Anterior cingulate cortex (tissue), 58 donors: ENCODE measurements at places on chromosomes 4 and X.

GRCh38 chr4:48193096-48193836 is 59.2 kb upstream of the TXK start:
- no peak for DNase-seq

DNA sequence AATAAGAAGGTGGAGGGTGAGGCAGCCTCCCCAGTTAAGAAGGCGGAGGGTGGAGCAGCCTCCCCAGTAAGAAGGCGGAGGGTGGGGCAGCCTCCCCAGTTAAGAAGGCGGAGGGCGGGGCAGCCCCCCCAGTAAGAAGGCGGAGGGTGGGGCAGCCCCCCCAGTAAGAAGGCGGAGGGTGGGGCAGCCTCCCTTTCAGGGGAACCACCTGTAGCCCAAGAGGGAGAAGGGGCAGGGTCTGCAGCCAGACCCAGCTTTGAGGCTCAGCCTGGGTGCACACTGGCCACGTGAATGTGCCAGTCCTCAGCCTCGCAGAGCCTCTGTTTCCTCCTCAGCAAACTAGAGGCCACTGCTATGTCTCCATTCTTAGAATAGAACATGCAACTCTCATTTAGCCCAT is 52.6 kb downstream of the HMX1 start:
- DNase-seq = no peak

DNA sequence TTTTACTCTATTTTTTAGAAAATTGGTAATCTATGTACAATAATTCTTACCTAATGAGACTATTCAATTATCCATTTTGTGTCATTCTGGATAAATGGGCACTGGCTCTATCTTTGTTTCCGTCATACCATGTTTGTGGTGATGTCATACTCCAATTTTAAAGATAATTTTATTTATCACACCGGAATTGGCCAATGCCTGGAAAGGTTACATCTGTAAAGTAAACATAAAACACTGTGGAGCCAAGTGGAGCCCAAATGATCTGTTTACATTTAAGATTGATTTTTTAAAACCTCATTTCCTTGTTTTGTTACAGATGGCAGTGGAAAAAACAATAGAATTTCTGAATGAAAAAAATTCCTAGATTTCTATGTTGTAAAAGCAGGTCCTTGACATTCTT is 120.2 kb upstream of the GPRIN3 start:
- DNase-seq = no peak

DNA sequence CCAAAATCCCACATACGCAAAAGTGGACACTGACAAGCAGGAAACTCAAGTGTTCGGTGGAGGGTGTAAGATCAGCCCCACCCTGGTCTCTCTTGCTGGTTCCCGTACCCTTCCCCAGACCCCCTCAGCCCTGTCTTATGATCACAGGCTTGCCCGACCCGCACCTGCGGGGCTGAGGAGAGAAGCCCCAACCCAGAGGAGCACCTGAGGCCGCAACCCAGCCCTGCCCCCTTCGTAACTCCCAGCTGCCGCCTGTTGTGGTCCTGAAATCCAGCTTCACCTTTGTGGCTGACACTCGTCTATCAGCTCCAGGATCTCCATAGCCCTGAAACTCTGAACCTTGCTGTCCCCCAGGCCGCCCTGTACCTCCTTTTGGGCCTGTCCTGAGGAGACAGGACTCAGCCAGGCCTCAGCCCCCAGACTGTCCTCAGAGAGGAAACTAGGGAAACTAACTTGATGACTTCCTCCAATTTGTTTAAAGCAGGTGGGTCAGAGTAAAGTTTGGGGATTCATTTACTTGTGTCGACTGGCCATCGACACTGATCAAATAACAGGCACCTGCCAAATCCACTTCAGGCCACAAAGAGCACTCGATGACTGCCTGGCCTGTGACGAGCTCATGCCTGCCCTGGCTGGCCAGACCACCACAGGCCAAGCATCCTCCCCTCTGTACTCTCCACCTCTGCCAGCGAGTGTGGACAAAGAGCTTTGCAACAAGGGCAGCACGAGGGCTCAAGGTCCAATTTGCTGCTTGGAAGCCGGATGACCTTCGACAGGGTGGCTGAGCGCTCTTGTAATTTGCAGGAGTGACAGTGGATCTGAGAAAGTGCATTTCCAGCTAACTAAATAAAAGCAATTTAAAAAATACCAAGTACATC is 19.3 kb downstream of the DCTD start:
- no peak for DNase-seq

GRCh38 chr4:1377606-1378261 is 28.5 kb downstream of the NKX1-1 start:
- no peak for DNase-seq

- DNase-seq = no peak
These were observed 15.0 kb upstream of the HPGDS start for GRCh38 chr4:94357624-94358023.

DNA sequence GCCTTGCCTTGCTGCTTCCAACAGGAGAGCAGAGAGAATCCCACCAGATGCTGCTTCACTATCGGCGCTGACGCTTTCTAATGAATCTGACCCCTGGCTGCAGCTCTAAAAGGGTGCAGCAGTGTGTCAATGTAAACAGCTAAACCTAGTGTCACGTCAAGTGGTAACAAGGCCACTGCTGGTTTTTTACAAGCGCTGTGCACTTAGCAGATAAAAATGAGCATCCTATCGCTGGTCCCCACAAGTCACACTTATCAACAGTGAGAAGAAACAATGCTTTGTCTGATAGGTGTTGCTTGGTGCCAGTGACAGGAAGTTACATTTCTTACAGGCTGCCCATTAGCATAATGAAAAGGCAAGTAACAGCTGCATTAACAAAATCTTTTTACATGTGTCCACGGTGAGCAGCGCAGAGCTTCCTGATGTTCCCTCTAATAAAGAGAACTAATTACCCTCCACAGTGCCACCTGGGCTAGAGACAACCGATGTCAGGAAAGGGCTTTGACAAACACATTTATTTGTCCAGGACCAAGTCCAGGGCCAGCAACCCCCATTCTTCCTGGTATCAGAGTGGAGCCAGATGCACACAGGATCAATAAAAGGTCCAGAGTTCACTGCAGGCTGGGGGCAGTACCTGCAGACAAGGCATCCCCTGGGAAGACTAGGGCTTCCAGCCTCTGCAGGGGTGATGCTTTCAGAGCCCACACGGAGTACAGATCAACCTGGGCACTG is 176.0 kb downstream of the MGST2 start:
- DNase-seq = no peak

- DNase-seq = no peak
These were observed 176.0 kb upstream of the WDFY3 start for GRCh38 chr4:85142451-85142850.

DNA sequence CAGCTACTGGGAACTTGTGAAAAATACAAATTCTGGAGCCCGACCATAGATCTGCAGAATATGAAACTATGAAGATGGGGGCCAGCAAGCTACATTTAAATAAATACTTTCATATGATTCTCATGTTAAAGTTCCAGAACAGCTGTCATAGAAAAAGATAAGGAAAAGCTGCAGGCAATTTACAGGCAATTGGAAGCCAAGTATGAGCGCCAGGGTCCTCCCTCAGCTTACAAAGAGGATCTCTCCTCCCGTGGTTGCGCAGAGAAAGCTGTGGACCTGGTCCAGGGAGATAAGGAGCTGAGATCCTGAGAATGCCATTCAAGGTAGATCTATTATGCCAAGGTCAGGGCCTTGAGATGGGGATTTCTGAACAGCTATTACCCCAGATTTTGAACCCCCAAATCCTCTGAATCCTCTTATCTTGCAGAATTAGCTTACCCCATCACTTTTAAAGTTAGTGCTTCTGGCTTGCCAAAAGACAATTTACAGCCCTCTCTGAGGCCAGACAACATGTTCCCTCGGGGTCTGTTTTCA is 25.6 kb upstream of the FRAS1 start:
- DNase-seq = no peak

DNA sequence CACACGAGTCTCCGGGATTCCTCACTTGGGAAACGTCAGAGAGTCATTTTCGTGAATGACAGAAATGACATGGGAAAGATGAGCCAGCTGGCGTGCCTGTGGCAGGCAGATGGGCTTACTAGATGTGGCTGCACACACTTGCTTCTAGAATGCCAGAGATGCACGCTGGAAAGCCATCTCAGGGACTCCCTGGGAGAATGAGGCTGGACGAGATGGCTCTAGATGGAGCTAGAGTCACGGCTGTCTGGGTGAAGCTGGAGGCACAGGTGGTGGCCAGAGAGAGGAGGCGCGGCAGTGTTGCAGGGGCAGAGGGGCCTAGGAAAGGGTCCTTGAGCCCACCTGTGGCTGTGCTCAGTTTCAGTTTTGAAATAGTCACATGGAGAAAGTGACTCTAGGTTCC is 26.0 kb downstream of the TKTL1 start:
- DNase-seq = no peak
